HepG2 (cell line): ENCODE measurements at places on chromosomes 6 and 20.

GRCh38 chr20:48163505-48163904, 378.2 kb upstream of the SULF2 start:
- DNase-seq = no peak

GRCh38 chr6:112233847-112234246, 20.5 kb downstream of the LAMA4 start:
- DNase-seq = no peak

DNA sequence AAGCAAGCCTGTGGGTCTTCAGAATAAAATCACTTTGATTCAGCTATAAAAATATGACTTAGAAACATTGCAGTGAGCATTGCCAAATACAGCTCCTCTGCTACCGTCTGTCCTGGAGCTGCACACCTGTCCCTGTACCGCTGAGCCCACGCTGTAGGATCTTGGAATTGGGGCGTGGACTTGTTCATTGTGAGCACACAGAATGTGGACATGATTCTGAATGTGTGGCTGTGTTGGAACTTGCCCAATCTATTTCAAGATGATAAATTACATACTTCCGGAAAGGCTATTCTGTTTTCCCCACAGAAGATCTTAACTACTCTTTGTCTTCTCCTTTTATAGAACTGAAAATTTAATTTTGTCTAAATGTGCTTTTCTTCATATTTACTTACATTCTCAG, 107.3 kb downstream of the UST start:
- DNase-seq = no peak

GRCh38 chr20:50588034-50588736, 78.0 kb downstream of the PTPN1 start:
- peak; percentile 67 for DNase-seq

DNA sequence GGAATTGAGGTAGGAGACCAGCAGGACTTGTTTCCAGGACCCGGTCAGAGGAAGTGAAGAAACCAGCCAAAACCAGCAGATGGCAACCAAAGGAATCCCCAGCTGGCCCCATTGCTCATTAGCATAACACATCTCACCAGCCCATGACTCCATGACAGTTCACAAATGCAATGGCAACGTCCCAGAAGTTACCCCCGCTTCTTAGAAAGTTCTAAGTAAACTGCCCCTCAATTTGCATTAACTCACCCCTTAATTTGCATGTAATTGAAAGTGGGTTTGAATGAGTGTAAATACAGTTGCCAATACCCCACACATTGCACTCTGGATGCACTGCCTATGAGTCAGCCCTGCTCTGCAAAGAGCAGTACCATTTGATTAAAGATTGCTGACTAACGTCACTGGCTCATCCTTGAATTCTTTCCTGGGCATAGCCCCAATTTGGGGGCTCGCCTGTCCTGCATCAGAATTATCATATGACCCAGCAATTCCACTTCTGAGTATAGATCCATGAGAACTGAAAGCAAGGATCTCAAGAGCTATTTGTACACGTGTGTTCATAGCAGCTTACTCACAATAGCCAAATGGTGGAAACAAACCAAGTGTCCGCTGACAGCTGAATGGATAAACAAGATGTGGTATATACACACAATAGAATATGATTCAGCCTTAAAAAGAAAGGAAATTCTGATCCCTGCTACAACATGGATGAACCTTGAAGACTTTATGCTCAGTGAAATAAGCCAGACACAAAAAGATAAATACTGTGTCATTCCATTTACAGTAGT, 36.4 kb downstream of the MYLK4 start:
- no peak for DNase-seq

DNA sequence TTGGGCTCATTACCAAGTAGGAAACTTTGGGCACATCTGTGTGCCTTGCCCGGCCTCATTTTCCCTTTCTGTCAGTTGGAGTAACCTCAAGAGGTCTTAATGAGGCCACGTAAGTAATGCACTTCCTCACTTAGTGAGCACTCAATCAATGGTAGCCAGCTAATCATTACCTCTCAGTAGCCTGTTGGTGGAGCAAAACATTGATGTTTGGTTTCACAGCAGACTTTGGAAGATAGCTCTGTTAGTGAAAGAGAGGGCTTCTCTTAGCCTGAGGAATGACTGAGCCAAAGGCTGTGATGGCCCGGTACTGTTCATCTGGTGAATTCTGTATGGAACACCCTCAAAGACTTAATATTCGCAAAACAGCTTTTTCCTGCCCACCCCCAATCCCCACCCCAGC, 55.9 kb upstream of the ID4 start:
- peak; percentile 59 for DNase-seq

DNA sequence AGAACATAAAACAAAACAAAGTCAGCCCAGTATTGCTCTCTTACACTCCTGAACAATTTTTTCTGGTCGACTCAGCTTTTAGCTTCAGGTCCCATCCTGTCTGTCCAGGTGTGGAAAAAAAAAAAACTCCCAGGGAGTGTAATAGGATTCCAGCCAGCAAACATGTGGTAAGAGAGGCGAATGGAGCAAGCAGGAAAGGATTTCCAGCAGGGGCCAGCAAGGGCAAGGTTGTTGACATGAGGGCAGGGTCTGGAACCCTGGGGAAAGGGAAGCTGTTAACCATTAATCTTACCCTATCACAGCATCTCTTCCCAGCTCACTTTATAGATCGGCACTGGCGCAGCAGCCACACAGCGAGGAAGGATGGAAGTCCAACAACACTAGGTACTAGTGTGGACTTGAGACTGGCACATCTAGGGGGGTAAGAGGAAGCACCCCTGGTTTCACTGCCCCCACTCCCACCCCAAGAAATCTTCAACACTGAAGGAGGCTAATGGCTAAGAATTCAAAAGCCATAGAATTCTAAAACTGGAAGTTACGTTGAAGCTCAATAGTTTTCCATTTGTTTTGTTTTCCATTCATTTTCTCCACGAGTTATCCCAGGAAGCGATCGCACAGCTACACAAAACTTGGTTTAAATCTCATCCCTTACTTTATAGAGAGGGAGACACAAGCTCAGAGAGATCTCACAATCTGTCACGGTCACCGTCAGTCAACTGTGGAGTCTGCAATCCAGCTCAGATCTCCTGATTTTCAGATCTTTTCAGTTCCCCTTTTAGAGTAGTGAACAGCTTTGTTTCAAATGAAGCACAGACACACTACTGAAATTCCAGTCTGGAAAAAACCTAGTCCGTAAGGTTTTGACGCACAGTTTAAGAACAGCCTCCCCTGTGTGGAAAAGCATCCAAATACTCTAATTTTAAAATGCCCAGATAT, 53.3 kb downstream of the SLC22A23 start:
- DNase-seq = peak; percentile 99

DNA sequence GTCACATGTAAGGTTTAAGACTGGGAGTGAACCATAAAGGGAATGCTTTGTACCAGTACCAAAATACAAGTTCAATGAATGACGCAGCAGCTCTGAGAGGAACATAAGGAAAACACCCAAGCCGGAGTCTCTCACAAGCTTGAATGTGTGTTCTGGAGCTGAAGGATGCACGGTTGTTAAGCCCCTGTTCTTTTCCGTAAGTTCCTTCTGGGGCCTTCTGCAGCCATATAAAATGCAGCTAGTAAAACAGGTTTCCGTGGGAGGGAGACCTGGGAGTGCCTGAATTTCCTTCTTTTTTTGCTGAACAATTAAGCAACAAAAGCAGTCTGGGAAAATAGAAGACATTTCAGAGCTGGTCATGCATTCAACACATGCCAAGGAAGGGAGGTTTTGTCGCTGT, 73.2 kb upstream of the JAG1 start:
- no peak for DNase-seq

DNA sequence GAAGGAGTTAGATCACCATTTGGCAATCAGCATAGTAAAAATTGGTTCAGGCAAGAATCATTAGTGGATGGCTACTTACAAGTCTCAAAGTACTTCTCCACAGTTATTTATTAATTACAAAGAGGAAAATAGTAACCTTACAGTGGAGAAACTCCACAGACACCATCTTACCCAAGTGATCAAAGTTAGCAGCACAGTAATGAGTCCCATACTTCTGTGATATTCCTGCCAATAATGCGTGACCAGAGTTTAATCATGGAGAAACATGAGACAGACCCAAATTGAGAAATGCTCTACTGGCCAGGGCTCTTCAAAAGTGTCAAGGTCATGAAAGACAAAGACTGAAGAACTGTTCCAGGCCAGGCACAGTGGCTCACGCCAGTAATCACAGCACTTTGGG, 9.5 kb downstream of the TBC1D7 start:
- no peak for DNase-seq

DNA sequence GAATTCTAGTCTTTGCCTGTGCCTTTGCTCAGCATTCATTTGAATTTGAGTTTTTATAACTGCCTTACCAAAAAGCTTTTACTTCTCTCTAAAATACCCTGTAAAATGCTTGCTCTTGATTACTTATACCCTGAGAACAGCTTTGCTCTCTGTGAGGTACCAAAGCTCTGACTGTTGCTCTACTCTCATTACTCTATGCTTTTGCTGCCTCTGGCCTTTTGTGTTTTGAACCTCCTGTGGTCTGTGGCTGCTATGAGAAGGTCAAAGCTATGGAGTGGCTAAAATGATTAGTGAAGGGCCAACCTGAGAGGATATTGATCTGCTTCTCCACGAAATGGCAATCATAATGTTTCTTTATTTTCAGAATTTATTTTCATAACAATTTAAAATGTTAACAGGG, 375.6 kb upstream of the IMPG1 start:
- no peak for DNase-seq

DNA sequence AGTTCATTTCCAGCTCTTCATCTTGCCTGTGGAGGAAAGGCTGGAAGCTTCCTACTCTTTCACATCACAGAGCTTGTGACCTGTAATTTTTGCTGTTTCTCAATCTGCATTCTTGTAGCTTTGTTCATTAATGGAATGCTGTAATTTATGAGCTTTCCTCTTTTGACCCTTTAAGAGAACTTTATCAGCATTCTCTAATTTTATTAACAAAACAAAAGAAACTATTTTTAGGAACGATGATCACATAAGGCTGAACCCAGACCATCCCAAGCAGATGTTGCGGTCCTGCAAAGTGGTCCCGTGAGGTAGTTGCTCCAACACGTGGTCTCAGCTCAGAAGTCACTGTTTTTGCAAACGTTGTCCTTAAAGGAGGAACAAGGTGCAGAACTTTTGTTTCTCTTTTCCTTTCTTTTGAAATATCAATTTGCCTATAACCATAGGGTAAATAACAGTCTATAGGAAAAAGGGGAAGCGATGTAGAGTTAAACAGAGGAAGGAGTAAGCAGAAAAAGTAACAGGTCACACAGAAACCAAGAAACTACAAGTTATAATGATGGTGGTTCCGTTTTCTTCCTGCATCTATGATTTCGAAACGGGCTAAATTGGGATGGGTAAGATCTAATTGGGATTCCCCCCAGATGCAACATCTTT, 121.3 kb upstream of the PHACTR1 start:
- DNase-seq = no peak

DNA sequence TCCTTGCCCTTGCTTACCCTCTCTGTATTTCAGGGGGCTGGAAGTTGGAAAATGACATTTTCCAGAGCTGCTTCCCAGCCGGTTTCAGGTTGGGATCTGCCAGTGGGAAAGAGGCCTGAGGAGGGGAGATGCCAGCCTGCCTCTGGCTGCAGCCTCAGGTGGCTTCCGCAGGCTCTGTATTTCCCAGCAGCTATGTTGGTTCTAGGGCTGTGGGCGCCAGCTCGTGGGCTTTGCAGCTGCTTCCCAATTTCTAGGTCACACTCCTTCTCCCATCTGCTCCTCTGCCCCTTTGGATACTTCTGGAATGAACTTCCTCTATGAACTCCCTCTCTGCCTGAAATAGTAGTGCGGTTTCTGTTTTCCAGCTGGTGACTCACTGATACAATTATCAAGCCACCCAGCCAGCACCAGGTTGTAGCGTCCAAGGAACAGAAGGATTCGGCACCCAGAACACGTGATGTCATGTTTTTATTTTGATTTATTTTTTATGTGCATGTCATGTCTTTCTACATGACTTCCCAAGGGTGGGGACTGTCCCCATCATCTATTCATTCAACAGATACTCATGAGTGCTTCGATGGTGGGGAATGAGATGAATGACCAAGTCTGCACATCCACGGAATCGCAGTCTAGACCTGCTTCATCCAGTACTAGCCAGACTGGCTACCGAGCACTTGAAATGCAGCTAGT, 38.0 kb downstream of the TGM2 start:
- DNase-seq = no peak

DNA sequence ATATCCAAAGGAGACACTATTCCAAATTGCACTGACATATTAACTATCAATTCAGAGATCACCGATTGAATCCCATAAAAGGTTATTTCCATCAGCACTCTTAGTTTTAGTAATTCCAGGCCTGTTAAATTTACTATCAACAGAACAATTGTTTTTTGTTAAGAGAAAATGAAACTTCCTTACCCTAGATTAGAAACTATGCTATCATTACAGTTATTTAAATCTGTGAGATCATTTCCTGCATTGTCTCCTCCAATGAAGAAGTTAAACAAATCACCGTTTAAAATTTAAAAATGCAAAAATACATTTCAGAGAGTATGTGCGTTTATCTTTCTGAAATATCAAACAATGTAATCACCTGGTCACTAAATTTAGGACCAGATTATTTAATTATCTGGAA, 57.5 kb downstream of the HIVEP2 start:
- DNase-seq = no peak

GRCh38 chr20:2745936-2746635, 53.5 kb downstream of the EBF4 start:
- DNase-seq = no peak

GRCh38 chr6:133741375-133741861, 147.5 kb upstream of the TCF21 start:
- DNase-seq = no peak

GRCh38 chr6:28943557-28944411, 20.0 kb upstream of the TRIM27 start:
- DNase-seq = peak; percentile 84

DNA sequence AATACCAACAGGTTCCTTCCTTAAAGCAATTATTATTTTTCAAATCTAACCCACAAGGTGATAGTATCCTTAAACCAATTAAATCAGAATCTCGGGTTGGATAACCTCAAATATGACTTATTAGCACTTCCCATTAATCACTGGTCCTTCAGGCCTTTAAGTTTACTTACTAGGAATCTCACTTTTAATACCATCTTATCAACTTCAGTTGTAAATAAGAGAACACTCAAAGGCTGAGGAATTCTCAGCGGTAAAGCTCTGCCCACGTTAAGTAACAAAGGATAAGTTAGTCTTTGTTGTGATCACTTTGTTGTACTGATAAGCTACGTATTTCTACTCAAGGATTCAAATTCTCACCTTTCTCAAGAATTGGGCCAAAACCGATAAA, 82.0 kb downstream of the OR2B2 start:
- no peak for DNase-seq

- peak; percentile 52 for DNase-seq
Measured at GRCh38 chr6:43129434-43130194, 41.5 kb upstream of the SRF start.

- DNase-seq = no peak
Measured at GRCh38 chr6:117591405-117591804, 10.9 kb downstream of the GOPC start.

DNA sequence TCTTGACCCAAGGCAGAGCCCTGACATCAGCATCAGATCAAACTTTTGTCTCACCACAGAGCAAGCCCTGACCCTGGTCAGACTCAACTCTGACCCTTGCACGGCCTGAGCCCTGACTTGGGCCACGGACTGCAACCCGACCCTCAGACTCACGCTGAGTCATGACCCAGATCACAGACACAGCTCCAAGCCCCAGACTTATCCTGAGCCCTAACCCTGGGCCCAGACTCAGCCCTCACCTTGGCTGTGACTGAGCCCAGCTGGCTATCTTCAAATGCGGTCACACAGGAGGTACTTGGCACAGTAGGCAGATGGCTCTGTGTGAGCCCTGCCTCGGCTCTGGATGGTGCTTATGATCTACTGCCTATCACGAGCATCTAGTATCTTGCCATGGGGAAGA, 602.3 kb downstream of the PTPRT start:
- no peak for DNase-seq
